SW 1271 (cell line): ENCODE measurements at places on chromosomes 5 and 9.

DNA sequence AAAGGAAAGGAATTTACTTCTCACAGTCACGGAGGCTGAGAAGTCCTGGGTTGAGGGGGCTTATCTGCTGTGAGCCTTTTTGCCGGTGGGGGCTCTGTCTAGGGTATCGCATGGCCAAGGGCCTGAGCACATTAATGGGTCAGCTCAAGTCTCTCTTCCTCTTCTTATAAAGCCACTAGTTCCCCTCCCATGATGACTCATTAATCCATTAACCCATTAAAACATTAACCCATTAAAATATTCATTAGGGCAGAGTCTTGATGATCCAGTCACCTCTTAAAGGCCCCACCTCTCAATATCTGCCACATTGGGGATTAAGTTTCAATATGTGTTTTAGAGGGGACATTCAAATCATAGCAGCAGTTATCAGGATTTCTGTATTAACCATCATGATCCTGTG is 406.3 kb downstream of the SPOCK1 start:
- DNase-seq, result no peak

GRCh38 chr9:127223810-127224177 is 40.8 kb upstream of the GARNL3 start:
- DNase-seq, result no peak

DNA sequence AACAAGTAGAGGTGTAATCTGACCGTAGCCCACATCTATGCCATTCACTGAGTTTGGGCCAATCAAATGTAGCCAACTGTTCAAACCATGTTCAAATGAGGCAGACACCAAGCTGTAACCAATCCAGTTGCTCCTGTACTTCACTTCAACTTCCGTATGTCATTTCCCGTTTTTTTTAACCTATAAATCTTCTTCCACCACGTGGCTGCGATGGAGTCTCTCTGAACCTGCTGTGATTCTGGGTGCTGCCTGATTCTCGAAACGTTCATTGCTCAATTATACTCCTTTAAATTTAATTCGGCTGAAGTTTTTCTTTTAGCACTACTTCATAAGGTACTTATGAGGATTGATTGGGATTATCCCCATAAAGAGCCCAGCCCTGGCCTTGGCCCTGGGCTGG is 179.7 kb downstream of the PIK3R1 start:
- no peak for DNase-seq

DNA sequence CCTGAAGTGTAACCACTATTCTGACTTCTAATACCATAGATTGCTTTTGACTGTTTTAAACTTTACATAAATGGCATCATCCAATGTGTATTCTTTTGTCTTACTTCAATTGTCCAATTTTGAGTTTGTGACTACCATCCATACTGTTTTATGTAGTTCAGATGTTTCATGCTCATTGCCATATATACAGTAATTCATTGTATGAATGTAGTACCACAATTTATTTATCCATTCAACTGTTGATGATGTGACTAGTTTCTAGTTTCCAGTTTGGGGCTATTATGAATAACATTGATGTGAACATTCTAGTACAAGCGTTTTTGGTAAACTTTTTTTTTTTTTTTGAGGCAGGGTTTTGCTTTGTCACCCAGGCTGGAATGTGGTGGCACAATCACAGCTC is 55.1 kb downstream of the HMGCS1 start:
- DNase-seq, result no peak

GRCh38 chr9:126773004-126773607 is 31.7 kb upstream of the ZBTB43 start:
- no peak for DNase-seq

- DNase-seq, result no peak
These were observed 4.3 kb upstream of the GM2A start for GRCh38 chr5:151248651-151249050.

- DNase-seq, result no peak
These were observed 423 bp downstream of the IPPK start for GRCh38 chr9:92669527-92669889.

DNA sequence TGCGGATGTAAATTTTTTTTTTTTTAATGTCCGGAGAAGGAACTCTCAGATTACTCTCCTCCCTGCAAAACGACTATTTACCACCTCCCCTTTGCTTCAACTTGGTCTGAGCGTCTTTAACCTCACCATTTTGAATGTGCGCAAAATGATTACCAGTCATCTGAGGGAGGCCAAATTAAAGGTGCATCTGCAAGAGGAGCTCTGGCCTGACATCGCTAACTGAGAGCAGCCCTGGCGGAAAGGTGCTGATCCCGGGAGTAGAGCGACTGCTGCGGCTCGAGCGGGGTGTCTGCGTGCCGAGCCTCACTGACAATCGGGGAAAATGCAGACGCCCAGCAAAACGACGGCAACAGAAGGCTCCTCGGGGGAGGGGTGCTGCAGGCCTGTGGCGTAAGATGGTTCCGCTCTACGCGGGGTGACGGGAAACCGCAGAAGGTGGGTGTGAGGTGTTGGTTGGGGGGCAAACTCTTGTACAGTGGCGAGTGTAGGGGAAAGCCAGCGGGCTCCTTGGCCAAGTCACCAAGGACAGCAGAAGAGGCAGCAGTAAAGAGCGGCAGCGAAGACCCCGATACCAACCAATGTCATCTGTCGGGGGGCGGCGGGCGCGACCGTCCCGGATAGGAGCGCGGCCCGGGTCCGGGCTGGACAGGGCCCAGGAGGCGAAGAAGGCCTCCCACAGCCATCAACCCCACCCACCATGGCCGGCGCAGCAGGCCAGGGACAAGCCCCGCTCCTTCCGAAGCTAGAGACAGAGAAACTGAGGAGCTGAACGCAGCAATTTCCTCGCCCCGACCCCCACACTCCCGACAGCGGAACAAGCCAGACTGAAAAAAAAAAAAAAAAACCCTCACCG is 557 bp downstream of the PJA2 start:
- DNase-seq, result peak; percentile 37

DNA sequence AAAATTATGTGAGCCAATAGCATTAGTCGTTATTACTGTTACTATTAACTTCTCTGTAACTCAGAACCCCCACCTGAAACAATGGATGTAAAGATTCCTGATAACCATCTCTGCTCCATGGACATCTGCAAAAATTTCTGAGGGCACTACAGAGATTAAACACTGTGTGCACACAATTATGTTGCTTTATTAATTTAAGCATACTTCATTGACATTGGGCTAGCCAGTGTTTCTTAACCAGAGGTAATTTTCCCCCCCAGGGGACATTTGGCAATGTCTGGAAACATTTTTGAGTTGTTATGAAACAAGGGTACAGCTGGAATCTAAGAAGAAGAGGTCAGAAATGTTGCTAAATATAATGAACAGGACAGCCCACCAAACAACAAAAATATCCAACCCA is 19.3 kb downstream of the SLIT3 start:
- DNase-seq, result no peak

DNA sequence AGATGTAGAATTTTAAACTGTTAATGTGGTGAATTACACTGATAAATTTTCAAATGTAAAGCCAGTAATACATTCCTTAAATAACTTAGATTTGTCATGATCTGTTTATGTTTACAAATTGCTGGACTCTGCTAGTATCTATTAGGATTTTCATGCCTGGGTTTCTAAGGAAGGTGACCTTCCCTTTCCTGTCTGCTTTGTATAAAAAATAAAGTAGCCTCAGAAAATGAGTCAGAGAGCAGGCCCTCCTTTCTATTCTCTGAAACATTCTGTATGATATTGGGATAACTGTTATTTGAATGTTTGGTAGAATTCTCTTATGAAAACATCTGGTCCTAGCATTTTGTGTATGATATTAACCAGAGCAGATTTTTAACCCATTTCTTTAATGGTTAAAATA is 255.3 kb downstream of the SYK start:
- no peak for DNase-seq

- DNase-seq, result no peak
These were observed 34.6 kb downstream of the HABP4 start for GRCh38 chr9:96484521-96484931.

DNA sequence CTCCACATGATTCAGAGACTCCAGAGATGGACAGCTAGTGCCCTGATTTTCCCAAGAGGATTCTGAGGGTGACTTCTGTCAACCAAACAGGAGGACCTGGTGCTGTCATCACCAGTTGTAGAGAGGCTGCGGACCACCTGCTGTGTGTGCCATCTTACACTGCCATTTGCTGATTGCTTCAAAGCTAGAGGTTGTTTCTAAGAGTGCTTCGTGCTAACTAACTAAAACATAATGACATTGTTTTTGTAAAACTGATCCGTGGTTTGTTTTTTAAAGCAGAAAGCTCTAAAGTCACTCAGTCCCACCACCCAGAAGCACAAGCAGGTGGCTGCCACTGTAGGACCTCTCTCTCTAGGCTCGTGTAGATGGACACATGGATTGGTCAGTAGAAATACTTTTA is 12.2 kb downstream of the TENT4A start:
- no peak for DNase-seq

GRCh38 chr5:99019254-99019653 is 90.4 kb upstream of the CHD1 start:
- DNase-seq, result no peak

GRCh38 chr9:73179589-73179988 is 27.9 kb downstream of the ANXA1 start:
- no peak for DNase-seq

GRCh38 chr5:39364367-39364766 is at the start of gene C9:
TSS of gene C9 (minus strand) at chr5:39364495. CDS start at chr5:39364464, 31 bp downstream.
- DNase-seq, result no peak

- DNase-seq, result no peak
These were observed 78.7 kb upstream of the SH3PXD2B start for GRCh38 chr5:172533058-172533398.

DNA sequence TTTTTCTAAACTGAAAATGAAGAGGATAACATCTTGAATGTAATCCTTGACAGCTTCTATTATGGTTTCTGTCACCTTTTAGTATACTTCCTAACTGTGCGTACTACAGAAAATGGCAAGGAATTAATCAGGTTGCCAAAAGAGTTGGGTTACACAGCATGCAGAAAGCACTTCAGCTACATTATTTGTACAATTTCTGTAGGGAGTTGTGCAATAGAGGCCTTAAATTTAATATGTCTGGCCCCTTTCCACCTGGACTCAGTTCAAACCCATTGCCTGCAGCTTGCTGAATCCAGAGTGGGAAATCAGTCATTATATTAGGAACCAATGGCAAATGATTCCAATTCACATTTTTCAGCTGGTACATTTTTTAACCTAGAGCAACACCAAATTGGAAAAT is 549.7 kb downstream of the CSNK1G3 start:
- DNase-seq, result no peak

DNA sequence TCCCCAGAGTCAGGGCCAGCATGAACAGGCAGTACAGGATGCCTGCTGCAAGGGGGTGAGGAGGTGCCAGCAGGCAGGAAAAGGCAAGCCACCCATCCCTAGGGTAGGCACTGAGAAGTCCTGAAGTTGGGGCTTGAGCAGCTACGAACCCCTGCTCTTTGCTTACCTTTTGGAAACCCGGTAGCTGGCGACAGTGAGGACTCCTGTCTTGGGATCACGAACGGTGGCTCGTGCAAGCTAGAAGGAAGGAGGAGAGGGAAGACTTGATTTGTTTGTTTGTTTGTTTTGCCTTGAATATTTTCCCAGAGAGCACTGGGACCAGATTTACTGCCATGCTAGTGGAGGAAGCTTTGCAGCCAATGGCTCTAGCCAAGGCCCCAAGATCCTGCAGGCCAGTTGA is 23.7 kb downstream of the P4HA2 start:
- DNase-seq, result no peak

DNA sequence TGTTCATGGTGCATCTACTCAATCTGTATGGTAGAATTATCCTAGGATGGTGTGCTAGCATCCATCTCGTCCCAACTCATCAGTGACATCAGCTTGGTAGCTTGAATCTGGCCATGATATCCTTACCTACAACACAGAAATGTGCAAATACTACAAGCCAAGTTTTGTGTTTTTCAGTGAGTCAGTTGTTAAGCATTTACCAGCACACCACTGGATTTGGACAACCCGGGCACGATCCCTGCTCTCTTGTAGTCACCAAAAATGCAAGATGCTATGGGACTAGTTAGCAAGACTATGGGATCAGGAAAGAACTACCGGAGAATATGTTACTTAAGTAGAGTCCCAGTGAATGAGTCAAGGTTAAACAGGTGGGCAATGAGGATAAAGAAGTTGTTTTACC is 32.1 kb upstream of the ZNF354B start:
- DNase-seq, result no peak

GRCh38 chr5:152118676-152119470 is 194.2 kb upstream of the GLRA1 start:
- DNase-seq, result no peak

GRCh38 chr9:98168153-98168780 is 24.2 kb downstream of the CORO2A start:
- DNase-seq, result no peak

- DNase-seq, result peak; percentile 61
These were observed 4.9 kb upstream of the ROR2 start for GRCh38 chr9:91954841-91955471.

DNA sequence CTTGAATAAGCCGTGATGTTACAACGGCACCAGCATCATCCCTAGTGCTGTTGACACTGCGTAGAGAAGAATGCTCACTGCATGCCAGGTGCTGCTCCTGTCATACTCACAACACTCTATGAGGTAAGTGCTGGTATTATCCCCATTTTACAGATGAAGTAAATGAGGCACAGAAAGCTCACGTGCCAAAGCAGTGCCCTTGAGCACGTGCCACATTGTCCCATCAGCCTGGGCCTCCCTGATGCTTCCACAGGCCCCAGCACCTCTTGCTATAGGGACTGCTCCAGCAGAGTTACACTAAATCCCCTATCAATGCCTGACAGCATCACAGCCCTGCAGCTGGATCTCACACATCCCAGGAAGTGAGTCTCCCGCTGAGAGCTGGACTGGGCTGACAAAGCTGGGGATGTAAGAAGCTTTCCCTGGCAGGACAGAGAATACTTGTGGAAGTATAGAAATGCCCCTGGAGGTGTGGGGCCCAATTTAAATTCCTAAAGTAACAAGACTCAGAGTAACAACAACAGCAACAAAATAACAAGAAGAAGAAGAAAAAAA is 216.1 kb downstream of the FSTL4 start:
- no peak for DNase-seq

- DNase-seq, result no peak
These were observed 1.7 kb downstream of the ASB6 start for GRCh38 chr9:129640086-129640870.

DNA sequence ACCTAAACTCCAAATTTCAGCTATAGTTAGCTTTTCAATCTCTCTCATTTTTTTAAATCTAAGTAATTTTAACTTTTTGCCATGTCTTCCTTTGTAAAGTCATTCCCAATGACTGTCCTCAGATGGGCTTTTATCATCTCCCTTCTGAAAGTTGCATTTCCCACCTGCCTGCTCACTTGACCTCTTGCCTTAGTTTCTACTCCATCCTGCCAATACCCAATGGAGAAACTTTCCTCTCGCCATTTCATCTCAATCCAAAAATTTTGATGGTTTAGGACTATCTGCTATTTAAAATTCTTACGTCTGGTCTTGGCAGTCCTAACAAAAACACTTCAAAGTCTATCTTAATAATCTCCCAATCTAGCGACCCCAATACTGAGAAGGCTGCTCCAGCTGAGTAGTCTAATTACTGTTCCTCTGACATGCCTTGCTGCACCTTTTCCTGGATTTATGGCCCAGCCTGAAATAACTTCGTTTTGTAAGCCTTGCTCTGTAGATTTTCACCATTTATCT is 231.3 kb downstream of the PRR16 start:
- no peak for DNase-seq

- DNase-seq, result no peak
These were observed 56.7 kb upstream of the RETREG1 start for GRCh38 chr5:16673241-16674201.

- DNase-seq, result no peak
These were observed 5.7 kb downstream of the GCNT1 start for GRCh38 chr9:76464706-76465105.
